ENCODE measurements at places on chromosomes 3 and 15.
A peak's percentile ranks its signal among the peaks of the same experiment; 100 is the strongest.

DNA sequence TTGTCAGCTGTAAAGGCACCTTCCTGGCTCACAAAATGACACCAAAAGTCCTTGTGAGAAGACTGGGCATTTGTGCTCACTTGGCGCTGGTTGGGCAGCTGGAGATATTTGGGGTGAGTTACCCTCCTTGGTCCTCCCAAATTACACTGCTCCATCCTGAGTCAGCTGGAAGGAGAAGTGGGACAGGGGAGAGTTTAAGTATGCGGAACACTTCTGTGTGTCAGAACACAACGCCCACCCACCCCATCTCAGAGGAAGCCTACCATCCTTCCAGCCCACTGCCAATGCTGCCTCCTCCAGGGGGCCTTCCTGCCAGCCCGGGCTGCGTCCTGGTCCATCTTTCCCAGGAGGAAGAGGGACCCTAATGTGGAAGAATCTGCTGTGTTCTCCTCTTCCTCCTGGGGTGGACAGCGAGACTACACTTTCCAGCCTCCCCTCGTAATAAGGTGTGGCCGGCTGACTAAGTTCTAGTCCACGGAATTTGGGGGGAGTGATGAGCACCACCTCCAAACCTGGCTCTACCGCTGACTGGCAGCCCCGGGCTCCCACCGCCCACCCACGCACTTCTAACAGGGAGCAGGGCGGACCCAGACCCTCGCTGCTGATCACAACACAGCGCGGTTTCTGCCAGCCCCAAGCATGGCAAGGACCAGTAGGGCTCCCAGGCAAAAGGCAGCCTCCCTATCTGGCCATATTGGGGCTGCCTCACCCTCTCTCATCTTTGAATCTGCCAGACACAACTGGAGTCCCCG lies 265.0 kb downstream of the XXYLT1 start:
- DNase-seq = peak; percentile 30

DNA sequence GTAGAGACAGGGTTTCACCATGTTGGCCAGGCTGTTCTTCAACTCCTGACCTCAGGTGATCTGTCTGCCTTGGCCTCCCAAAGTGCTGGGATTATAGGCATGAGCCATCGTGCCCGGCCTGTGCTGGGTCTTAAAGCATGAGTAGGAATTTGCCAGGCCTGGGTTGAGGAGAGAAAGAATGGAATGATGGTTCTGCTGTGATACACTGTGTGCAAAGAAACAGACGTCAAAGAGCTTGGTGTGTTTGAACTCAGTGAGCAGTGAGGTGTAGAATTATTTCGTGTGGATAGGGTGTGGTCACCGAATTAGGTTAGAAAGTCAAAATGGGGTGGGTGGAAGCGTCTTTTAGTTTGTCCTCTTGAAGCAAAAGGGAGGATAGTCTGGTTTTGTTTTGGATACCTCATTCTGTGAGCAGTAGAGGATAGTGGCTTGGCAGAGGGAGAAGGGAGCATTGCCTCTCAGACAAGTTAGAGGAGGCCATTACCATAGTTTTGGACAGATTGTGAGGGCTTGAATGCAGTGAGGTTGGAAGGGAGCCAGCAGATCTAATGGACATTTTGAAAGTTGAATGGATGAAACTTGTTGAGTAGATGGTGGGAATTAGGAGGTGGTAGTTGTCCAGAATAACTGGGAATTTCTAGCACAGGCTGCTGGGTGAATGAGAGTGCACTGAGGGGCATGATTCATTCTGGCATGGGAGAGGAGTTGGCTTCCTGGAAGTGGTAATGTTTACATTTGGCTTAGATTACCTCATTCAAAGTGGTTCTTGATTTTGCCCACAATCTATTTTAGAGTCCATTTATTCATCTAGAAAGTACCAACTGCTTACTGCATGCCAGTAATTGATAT lies 27.2 kb downstream of the AKAP13 start:
- no peak for DNase-seq

- no peak for DNase-seq
Measured at GRCh38 chr3:193391902-193392301, 13.3 kb upstream of the ATP13A5 start.

GRCh38 chr15:25470230-25470629 lies 31.4 kb upstream of the UBE3A start:
- DNase-seq = no peak

GRCh38 chr3:105948101-105948500 lies 79.3 kb upstream of the CBLB start:
- DNase-seq = no peak
